ENCODE measurements at places on chromosomes 5 and 9.

GRCh38 chr5:72841756-72842535 lies 25.5 kb downstream of the TNPO1 start:
- peak; percentile 56 for DNase-seq

DNA sequence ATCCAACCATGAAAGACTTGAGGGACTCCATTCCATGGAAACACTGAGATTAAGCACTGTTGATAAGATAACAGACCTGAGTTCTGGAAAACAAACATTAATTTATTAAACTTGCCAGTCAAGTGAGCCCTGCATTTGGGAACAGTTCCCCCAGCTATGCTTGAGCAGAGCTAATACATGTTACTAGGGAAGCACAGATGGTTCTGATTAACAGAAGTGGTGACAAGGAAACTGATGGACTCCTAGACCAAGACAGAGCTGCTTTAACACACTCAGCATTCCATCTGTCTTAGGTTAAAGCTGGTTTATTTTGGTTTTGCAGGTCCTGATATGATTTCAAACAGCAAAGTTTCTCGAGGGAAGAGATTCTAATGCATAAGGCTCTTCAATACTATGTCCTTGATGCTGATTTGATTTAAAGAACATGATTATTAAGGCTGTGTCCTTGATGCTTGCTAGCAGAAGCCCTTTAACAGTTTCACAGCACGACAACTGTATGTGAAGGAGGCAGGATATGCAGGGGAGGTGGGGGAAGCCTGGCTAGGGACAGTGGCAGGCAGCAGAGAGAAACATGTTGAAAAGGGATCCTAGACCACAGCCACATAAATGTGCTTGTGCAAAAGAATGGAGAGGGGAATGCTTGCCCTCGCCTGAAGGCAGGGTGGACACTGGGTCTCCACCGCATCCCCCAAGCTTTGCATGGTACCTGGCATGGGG lies 66.2 kb downstream of the ACTBL2 start:
- DNase-seq, result peak; percentile 97

DNA sequence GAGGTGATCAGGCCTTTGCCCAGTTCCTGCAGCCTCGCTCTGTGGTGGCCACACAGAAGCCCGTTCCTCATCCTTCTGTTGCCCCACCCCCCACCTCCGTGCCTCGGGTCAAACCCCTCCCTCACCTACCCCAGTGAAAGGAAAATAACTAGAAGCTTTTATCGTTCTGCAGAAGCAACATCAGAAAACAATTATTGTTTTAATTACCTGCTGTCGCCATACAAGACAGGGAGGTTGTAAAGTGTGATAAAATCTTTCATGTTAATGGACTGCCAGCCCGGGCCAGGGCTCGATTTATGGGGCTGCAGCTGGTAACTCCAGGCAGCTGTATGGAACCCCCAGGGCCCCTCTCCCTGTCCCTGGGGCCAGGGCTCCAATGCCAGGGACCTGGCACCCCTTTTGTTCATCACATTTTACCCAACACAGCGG lies 20.6 kb downstream of the UNC5A start:
- DNase-seq, result no peak

- no peak for DNase-seq
Measured at GRCh38 chr5:37197340-37198050, 51.7 kb downstream of the CPLANE1 start.

GRCh38 chr9:124140941-124141568 lies 116.7 kb upstream of the NEK6 start:
- DNase-seq, result no peak

- peak; percentile 64 for DNase-seq
Measured at GRCh38 chr5:104189909-104190308, 627.3 kb upstream of the NUDT12 start.

GRCh38 chr5:128646176-128646575 lies 108.1 kb upstream of the FBN2 start:
- DNase-seq, result peak; percentile 53

GRCh38 chr5:143775258-143775657 lies 36.7 kb upstream of the HMHB1 start:
- DNase-seq, result peak; percentile 77

DNA sequence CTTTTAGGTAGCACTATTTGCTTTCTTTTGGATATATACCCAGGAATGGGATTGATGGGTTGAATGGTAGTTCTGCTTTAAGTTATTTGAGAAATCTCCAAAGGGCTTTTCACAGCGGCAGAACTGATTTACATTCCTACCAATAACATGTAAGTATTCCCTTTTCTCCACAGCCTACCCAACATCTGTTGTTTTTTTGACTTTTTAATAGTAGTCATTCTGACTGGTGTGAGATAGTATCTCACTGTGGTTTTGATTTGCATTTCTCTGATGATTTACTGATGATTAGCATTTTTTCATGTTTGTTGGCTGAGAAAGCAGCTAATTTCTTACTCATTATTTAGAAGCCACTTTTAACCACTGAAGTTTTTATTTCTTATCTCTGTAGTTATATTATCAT lies 221.1 kb upstream of the ACTBL2 start:
- DNase-seq, result peak; percentile 69

GRCh38 chr5:63768221-63768620 lies 194.0 kb downstream of the HTR1A start:
- DNase-seq, result no peak

- DNase-seq, result peak; percentile 83
Measured at GRCh38 chr5:120538149-120538548, 74.0 kb downstream of the PRR16 start.

- DNase-seq, result peak; percentile 1
Measured at GRCh38 chr5:160930406-160930805, 78.4 kb upstream of the ATP10B start.

DNA sequence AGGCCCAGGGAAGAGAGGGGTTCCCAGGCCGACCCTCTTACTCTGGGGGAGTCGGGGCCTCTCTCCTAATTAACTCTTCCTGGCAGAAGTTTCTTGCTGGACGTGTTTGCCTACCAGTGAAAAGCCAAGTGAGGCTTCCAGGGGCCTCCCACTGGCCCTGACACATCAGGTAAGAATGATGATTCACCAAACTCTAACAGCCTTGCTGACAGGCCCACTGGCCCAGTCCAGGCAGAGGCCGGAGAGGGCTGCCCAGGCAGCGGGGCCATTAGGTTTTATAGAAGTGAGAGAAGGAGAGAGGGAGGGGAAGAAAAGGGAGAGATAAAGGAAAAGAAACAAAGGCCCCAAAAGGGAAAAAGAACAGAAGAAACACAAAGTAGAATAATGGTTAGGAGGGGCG lies 50.8 kb upstream of the FOXE1 start:
- peak; percentile 71 for DNase-seq

DNA sequence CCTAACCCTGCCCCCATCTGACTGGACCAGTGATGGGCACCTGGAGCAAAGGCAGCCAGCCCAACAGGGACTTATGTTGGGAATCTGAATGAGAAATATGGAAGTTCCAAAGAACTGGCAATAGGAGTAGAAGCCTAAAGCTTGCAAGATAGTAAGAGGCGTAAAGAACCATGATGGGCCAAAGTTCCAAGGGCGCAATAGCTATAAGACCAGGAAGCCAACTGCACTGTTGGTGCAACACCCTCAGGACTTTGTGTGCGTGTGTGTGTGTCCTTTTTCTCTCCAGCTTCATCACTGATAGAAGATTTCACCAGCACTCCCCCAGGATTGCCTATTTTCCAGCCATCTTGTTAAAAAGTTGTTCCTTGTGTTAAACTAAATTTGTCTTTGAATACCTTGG lies 92.8 kb downstream of the ZNF608 start:
- no peak for DNase-seq

DNA sequence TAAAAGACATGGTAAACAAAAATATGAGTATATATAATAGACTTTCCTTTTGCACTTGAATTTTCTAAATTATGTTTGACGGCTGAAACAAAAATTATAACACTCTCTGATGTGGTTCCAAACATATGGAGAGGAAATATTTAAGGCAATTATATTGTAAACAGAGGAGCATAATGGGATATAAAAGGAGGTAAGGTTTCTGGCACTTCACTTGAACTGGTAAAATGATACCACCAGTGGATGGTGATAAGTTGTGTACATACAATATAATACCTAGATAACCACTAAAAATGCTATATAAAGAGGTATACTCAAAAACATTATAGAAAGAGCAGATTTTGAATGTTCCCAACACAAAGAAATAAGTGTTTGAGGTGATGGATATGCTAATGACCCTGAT lies 192.9 kb upstream of the RAD23B start:
- no peak for DNase-seq

DNA sequence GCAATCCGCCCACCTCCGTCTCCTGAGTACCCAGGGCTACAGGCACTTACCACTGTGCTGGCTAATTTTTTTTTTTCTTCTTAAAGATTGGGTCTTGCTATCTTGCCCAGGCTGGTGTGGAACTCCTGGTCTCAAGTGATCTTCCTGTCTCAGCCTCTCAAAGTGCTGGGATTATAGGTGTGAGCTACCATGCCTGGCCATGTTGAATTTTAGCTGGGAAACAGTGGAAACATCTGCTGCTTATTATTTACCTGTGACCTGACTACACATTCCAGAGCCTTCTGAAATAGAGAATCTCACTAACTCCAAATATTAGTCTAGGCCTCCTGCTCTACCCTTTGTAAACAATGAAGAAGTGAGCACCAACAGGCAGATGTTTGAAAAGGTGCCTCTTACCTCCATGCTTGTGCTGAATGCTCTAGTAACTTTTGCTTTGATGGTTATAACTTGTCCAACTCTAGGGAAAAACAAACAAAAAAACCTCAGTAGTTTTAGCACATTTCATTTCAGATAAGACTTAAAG lies 22.5 kb downstream of the ACOT12 start:
- DNase-seq, result no peak

GRCh38 chr5:36156121-36156601 lies 4.2 kb downstream of the SKP2 start:
- DNase-seq, result peak; percentile 72

DNA sequence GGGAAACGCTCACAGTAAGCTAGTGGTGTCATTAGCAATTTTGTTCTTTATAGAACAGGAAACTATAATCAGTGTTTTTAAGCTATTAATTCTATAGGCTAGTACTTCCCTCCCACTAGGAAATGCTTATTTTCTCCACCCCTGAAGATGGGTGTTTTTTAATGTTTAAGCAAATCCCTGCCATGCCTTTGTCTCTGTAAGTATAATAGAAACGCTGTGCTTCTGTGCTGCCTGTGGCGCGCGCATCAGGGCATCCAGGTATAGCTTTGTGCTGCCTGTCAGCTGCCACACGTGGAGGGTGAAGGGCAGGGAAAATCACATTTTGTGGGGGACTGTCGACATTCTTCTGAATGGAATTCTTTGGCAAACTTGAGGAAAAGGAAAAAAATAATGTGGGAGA lies 217.5 kb downstream of the RAB3C start:
- no peak for DNase-seq

GRCh38 chr5:126385524-126386502 lies 37.4 kb upstream of the GRAMD2B start:
- peak; percentile 52 for DNase-seq

GRCh38 chr5:97508864-97509263 lies 325.8 kb upstream of the RIOK2 start:
- no peak for DNase-seq

- DNase-seq, result no peak
Measured at GRCh38 chr9:34254966-34255825, 73.9 kb downstream of the KIF24 start.

- no peak for DNase-seq
Measured at GRCh38 chr5:24998641-24999040, 353.9 kb upstream of the CDH10 start.

- DNase-seq, result peak; percentile 19
Measured at GRCh38 chr5:84088996-84089395, 295.7 kb downstream of the EDIL3 start.

DNA sequence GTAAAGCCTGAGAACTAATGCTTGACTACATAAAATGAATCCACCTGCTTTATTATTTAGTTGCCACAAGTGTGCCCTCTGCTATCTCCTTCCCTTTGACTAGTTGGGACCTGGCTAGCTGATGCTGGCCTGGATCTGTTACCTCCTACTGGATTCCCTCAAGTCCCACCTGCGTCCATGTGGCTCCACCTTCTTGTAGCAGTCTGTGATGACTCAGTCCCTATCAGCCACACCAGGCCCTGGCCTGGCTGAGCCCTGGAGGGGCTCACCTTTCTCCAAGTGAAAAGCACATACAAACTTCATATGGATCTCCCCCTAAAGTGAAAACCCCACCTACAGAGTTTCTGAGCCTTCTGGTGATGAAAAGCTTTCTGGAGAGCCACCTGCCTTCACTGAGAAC lies 611.4 kb downstream of the SEMA5A start:
- no peak for DNase-seq

DNA sequence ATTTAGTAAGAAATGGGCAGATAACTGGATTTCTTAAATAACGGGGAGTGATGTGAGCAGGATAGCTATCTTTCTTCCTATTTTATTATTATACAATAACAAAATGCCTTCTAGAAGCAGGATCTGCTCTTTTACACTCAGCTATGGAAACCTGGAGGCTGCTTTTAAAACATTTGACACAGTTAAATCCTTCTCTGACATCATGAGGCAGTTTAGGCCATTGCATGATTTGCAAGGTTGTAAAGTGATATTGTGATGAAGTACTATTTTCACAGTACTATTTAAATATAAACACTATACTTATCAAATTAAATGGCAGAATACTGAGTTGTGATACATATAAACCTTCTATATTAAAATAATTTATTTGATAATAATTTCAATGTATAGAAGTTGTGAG lies 93.9 kb downstream of the ZSWIM6 start:
- DNase-seq, result no peak

GRCh38 chr5:155726267-155726666 lies 600.7 kb upstream of the SGCD start:
- DNase-seq, result peak; percentile 58

GRCh38 chr5:163497315-163497714 lies 8.1 kb upstream of the MAT2B start:
- DNase-seq, result no peak

DNA sequence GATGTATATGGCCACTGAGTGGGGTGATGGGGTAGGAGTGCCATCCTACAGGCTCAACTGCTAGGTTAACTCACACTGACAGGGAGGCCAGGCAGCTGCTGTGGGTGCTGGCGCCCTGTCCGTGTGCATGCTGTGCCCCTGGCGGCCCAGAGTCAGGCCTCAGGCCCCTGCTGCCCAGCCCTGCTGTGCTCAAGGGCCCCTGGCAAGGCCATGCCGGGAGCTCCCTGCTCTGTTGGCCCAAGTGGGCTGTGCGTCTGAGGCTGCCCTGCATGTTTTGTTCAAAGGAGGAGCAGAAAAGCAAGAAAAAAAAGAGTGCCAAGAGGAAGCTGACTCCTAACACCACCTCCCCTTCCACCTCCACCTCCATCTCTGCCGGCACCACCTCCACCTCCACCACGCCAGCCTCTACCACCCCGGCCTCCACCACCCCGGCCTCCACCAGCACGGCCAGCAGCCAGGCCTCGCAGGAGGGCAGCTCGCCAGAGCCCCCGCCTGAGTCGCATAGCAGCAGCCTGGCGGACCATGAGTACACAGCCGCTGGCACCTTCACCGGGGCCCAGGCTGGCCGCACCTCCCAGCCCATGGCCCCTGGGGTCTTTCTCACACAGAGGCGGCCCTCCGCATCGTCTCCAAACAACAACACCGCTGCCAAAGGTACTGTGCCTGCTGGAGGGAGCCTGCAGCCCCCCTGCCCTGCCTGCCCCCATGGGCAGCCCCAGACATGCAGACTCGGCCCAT lies 100.1 kb downstream of the PHF2 start:
- no peak for DNase-seq

GRCh38 chr5:18323891-18324290 lies 689.6 kb downstream of the TAF11L14 start:
- DNase-seq, result no peak

- no peak for DNase-seq
Measured at GRCh38 chr5:104702212-104702611, 1139.6 kb upstream of the NUDT12 start.
